ENCODE measurements at places on chromosomes 6 and 20. TPM values are rescaled to one million over a fixed set of nuclear protein-coding genes. Genes with fewer than 3 reads are reported as not detected.

The MYB gene
- total RNA-seq, result 27.7 TPM

DNA sequence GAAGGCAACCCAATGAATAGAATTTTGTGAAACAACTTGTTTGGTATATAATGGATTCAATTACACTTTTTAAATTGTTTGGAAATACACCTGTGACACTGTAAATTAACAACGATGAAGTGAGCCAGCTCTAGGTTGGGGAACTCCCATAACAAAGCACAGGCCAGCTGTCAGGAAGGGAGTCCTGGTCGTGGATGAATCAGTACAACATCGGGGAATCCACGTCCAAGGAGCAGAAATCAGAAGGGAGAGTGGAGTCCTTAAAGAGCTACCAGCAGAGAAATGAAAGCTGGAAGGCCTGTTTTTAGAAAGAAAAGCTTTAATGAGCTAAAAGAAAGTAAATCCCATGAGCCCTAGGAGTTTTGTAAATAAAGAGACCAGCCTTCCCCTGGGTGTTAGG, 223.1 kb upstream of the SLC35B3 start:
- no peak for DNase-seq

DNA sequence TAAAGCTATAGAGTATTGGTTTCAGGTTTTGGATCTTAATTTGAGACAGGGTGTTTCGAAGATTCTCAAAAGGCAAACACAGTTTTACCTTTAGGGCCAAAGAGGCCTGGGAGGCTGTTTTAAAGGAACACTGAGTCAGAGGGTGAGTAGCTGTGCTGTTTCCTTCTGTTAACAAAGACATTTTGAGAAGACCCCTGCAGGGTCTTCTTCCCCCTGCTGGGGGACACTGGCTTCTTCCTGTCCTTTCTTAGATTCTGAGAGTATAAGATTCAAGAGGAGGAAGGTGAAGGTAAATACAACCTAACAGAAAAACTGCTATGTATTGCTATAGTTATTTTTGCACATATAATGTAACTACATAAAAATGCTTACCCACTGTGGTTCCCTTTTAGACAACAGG, 19.0 kb downstream of the HS3ST5 start:
- DNase-seq, result no peak

The DST gene
- total RNA-seq, result 5.5 TPM

DNA sequence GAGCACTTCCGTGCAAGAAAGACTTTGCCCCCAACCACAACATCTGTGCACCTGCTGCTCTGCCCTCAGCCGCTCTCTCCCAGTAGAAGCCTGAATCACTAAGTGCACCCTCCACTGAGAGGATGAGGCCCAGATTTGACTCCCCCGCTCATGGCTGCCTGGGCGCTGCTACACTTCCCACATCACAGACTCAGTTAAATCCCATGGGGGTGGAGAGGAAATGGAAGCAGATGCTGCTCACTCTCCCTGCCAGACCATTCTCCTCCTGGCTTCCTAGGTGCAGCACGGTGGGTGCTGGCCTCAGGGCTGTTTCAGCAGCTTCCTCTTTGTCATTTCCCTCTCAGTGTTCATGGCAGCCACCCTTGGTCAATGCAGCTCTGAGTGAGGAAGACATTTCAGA, 4.8 kb downstream of the CST5 start:
- DNase-seq, result no peak

- no peak for DNase-seq
Observed at GRCh38 chr6:163608204-163608644, 193.7 kb downstream of the QKI start.

Data from activated CD4-positive, alpha-beta memory T cell treated with anti-CD3 and anti-CD28 coated beads, Interleukin-2, amount 10 ng/mL, durations not matched to agents 7 days and 5 days (primary cell).